PC-9 (cell line): ENCODE measurements at places on chromosomes 12 and 14.

DNA sequence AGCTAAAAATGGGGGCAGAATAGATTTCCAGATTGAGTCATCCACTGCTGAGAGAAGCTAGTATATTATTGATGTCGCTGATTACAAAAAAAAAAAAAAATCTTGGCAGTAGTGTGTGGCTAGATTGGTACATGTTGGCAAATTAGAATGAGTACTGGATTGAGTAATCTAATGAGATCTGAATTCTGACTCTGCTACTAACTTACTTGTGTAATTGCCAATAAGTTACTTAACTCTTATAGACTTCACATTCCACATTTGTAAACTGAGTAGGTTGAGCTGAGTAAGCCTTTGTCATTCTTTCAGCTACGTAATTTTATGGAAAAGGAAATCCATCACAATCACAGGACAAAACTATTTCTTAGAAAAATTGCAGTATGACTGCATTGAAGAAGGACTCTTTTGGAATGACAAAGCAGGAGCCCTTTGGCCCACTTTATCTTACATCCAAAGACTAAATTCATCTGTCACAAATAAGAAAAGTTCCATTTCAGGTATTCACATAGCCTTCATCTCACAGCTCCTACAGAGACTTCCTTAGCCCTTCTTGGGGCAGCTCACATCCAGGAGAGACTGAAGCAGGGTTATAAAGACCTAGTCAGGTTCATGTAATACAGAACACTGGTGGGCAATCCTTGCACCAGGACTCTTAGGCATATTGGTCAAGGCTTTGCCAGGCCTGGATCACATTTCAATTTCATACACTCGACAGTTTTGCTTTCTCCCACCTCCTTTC is 197.3 kb upstream of the CPNE8 start:
- DNase-seq: no peak
- 0 out of 2 replicates have a peak, but pooled peaks cover 4% of the 10 kb centered on the region for H3K4me1 ChIP-seq
- no peak overlapping the region for H3K4me3 ChIP-seq
- H3K27ac ChIP-seq: no peak overlapping the region
- no peaks in the 10 kb centered on the region for H3K27me3 ChIP-seq

GRCh38 chr12:4700621-4701026 is 19.6 kb upstream of the GALNT8 start:
- peaks cover 9% of the 10 kb centered on the region for H3K27me3 ChIP-seq
- no peak for DNase-seq
- no peaks in the 10 kb centered on the region for H3K36me3 ChIP-seq

DNA sequence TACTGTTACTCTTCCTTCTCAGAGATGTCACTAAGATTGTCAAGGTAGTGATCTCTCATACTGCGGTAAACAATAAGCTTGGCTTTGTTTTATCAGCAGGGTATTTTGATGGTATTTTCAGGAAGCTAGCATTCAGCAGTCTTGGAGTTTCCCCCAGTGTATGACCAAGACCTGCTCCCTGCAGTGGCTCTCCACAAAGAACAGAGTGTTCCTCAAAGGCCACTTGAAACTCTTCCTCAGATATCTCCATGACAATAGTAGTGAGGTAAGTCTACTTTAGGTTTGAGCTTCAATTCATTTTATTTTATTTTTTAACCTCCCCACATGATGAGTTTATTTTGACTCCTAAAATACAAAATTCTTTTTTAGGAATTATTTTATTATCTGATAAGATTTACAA is 74.0 kb upstream of the G2E3 start:
- H3K4me1 ChIP-seq: no peaks in the 10 kb centered on the region
- H3K4me3 ChIP-seq: no peak overlapping the region
- no peak overlapping the region for H3K27ac ChIP-seq
- no peaks in the 10 kb centered on the region for H3K27me3 ChIP-seq
- no peaks in the 10 kb centered on the region for H3K36me3 ChIP-seq

DNA sequence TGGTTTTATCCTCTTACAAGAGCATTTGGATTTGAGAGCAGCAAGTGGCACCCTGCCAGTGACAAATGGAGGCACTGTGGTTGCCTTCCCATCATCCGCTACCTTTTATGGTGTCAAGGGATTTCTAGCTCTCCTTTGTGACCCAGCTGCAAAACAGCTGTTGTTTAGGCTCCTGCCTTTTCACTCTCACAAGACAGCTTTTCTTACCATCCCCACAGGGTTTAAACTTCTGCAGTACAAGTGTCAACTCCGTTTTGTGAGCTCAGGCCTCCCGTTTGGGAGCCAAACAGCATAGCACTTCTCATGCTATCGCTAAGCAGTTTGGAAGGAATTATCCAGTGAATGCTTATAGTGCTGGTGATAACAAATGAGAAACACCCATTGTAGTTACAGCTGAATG is 331.4 kb downstream of the TMTC2 start:
- no peak for DNase-seq
- peaks cover 19% of the 10 kb centered on the region for H3K4me1 ChIP-seq
- no peak overlapping the region for H3K4me3 ChIP-seq
- H3K27me3 ChIP-seq: no peaks in the 10 kb centered on the region
- no peak overlapping the region for H3K27ac ChIP-seq
- no peaks in the 10 kb centered on the region; the same call in 1 of the 2 replicates for H3K36me3 ChIP-seq

DNA sequence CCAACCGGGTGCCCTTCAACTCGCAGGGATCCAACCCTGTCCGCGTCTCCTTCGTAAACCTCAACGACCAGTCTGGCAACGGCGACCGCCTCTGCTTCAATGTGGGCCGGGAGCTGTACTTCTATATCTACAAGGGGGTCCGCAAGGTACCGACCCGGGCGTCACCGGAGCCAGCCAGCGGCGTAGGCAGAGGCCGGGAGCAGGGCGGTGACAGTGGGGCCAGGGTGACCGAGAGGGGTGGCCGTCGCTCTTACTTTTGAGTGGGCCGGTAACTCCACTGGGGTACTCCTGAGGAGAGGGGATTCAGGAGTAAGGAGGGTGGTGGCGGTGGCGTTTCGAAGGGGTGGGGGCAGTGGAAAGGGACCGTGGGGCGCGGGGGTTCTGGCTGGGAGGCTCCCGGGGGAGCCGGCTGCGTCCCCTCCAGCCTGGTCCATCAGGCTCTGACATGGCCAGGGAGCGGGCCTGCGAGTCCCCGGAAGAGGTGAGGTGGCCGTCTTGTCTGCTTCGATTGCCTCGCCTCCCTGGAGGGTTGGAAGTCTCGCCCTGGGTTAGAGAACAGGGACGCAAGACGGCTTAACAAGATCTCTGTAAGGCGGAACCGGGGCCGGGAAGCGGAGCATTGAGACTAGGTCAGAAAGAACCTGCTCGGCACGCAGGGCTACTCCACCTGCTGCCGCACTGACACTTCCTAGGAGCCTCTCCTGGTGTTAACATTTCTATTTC is 491 bp downstream of the WDR20 start:
- peak overlapping the region; percentile 44 for H3K27ac ChIP-seq
- H3K4me1 ChIP-seq: peaks cover 31% of the 10 kb centered on the region
- 0 out of 2 replicates have a peak, but pooled peaks cover 8% of the 10 kb centered on the region for H3K36me3 ChIP-seq
- peak overlapping the region; percentile 75 for H3K4me3 ChIP-seq
- peak; percentile 57 for DNase-seq

DNA sequence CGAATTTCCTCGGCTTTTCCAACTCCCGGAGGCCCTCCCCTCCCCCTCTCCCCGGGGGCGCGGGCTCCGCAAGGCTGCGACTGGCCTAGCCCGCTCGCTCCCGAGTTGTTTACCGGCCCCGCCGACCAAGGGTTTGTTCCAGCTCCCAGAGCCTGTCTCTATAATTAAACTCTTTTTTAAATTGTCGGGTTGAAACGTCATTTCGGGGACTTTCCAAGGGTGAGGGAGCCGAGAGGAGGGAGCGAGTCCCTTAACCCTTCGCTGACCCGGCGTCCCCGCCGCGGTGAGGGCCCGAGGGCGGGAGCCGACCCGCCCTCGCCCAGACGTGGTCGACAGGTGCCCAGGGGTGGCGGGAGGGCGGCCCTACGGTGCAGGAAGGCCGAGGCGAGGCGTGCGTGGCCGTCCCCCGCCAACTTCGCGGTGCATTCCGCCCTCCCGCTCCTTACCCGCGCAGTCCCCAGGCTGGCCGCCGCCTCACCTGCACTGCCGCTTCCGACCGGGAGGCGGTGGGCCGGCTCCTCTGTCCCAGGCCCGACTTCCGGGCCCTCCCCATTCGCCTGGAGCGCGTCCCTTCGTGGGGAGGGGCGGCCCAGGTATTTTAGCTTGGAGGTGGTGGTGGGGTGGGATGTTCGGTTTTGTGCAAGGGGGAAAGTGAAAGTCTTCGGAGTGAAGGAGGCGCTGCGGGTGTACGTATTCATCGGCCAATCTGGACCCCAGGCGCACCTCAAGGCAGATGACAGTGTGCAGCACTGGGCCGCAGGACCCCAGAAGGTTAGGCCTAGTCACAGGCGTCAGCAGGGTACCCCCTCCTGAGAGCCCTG is 2.9 kb upstream of the ZFP36L1 start:
- no peaks in the 10 kb centered on the region for H3K27me3 ChIP-seq
- H3K4me1 ChIP-seq: peaks cover 24% of the 10 kb centered on the region
- H3K36me3 ChIP-seq: peaks cover 13% of the 10 kb centered on the region
- DNase-seq: peak; percentile 90
- H3K4me3 ChIP-seq: peak overlapping the region; percentile 95
- peak overlapping the region; percentile 98 for H3K27ac ChIP-seq

DNA sequence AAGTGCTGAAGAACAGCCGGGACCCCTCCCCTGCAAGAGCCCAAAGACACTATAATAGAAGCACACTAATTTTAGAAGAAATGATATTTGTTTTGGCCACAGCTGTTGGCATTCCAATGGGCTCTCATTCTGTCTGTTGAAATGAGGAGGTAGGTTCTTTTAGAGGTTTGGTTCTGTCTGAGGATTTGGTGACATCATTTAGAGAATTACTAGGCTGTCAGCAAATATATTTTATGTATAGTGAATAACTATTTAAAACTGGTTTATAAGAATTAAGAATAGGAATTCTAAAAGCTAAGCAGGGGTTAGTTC is 200.7 kb upstream of the SLC38A2 start:
- no peaks in the 10 kb centered on the region for H3K4me1 ChIP-seq
- H3K27me3 ChIP-seq: no peaks in the 10 kb centered on the region
- no peak for DNase-seq

DNA sequence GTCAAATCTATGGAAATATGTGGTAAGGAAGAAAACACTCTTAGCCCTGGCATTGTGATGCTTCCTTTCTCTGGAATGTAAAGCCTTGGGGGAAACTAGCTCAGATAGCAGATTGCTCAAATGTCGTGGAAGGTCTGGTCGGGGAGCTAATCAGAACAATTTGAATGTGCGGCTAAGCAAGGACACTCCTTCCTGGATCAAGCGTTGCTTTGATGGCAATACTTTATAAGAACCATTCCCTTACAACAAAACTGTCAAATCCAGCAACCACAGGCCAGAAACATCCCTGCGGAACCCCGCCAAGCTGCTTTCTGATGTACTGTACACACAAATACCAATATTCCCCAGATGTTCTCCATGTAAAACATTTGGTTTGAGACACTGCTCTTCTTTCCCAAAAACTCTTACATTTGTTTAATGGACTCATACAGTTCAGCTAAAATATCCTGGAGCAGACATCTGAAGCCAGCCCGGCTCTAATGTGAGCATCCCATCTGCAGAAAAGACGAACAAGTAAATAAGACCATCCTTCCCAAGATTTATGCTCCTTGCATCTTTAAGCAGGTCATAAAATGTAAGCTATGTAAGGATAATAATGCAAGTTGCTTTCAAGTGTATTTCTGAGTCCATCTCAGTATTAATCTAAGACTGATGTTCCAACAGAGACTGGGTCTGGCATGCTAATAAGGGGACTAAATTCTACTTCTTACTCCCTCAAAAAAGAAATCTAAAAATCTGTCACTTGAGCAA is 20.2 kb downstream of the NUAK1 start:
- H3K4me1 ChIP-seq: peaks cover 24% of the 10 kb centered on the region
- no peaks in the 10 kb centered on the region for H3K36me3 ChIP-seq
- no peak overlapping the region for H3K27ac ChIP-seq
- H3K27me3 ChIP-seq: no peaks in the 10 kb centered on the region
- H3K4me3 ChIP-seq: no peak overlapping the region
- no peak for DNase-seq

DNA sequence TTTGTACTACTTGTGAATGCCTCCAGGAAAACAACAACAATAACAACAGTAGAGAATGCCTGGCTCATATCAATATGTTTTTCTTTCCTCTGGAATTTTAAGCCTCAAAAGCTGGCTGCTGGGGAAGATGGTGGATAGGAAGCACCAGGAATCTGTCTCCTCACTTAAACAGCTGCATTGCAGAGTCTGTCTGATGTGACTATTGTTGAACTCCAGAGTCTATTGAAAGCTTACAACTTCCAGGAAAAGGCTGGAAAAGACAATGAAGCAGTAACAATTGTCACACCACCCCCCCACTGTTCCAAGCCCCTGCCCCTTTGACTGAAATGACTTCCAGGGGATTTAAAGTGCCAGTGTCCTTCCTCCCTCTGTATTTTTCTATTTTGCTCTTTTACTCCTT is 309.7 kb downstream of the BMP4 start:
- H3K27ac ChIP-seq: no peak overlapping the region
- no peaks in the 10 kb centered on the region for H3K4me1 ChIP-seq
- no peaks in the 10 kb centered on the region for H3K27me3 ChIP-seq
- H3K4me3 ChIP-seq: no peak overlapping the region
- no peak for DNase-seq
- H3K36me3 ChIP-seq: no peaks in the 10 kb centered on the region

DNA sequence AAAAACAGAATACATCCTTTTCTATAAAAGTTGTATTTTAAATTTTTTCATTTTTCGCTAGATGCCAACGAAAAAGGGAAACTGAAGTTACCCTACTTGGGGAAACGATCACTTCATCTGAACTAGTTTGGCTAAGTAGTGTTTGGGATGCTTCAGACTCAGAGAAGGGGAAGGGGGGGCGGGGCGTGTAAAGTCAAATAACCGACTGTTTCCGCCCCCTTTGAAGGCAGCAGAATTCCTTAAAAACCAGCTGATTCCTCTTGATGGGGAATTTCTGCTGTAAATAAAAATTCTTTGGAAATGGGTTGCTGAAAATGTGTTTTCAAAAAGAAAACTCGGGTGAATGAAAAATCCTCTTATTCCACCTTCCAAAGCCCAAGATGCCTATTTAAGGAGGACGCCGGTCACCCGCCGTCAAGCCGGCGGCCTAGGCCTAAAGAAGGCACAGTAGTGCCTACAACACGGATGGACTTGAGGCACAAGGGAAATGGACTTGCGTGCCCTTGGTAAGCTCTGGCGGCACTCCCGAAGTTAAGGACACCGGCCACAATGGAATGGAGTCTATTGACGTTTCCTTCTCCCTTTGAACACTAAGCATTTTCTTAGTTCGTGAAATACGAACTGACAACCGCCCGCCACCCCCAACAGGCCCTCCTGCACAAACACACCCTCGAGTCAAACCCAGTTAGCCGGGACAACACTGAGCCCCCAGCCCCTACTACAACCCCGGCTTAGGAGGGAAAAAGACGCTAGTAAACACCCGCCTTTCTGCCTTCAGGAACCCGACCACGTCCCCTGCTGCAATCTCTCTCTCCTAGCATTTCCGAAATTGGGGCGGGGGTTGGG is 1.9 kb downstream of the ATXN2 start:
- H3K27ac ChIP-seq: peak overlapping the region; percentile 63
- no peaks in the 10 kb centered on the region for H3K27me3 ChIP-seq
- peaks cover 4% of the 10 kb centered on the region; the same call in 1 of the 2 replicates for H3K36me3 ChIP-seq
- peaks cover 54% of the 10 kb centered on the region for H3K4me1 ChIP-seq

- H3K4me1 ChIP-seq: peaks cover 19% of the 10 kb centered on the region
- no peaks in the 10 kb centered on the region for H3K27me3 ChIP-seq
- H3K4me3 ChIP-seq: no peak overlapping the region
- DNase-seq: no peak
These were observed 11.3 kb upstream of the C12orf76 start for GRCh38 chr12:110059651-110060000.

- DNase-seq: no peak
- H3K36me3 ChIP-seq: peaks cover 7% of the 10 kb centered on the region; the same call in 1 of the 2 replicates
- H3K4me3 ChIP-seq: no peak overlapping the region
- H3K4me1 ChIP-seq: peaks cover 12% of the 10 kb centered on the region
- no peaks in the 10 kb centered on the region for H3K27me3 ChIP-seq
These were observed 1.9 kb downstream of the RESF1 start for GRCh38 chr12:31961137-31961536.
